ENCODE measurements at places on chromosomes 16 and 17. TPM values are rescaled to one million over a fixed set of nuclear protein-coding genes. Genes with fewer than 3 reads are reported as not detected.
A peak's percentile ranks its signal among the peaks of the same experiment; 100 is the strongest.

PIRT gene
- total RNA-seq: not detected

PRSS36 gene
- total RNA-seq: 9.8 TPM

CA4 gene
- total RNA-seq: 342 TPM

KLHL10 gene
- not detected for total RNA-seq

TMEM88 gene
- total RNA-seq: 8.1 TPM

LGALS9C gene
- total RNA-seq: 60.7 TPM

FBXW10B gene
- 0.82 TPM for total RNA-seq

ATP2A1 gene
- total RNA-seq: 1.1 TPM

RHBDL1 gene
- 10.2 TPM for total RNA-seq

ZG16 gene
- 1,268 TPM for total RNA-seq

STH gene
- not detected for total RNA-seq

CPHXL2 gene
- total RNA-seq: not detected

ARL5C gene
- total RNA-seq: not detected

RDM1 gene
- not detected for total RNA-seq

DNA sequence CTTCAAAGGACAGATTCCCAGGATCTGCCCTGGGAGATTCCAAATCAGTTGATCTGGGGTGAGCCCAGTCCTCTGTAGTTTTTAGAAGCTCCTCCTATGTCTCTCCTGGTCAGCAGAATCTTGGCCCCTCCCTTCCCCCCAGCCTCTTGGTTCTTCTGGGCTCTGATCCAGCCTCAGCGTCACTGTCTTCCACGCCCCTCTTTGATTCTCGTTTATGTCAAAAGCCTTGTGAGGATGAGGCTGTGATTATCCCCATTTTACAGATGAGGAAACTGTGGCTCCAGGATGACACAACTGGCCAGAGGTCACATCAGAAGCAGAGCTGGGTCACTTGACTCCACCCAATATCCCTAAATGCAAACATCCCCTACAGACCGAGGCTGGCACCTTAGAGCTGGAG, 840 bp upstream of the CDH5 start:
- peak; percentile 26 for DNase-seq

DNA sequence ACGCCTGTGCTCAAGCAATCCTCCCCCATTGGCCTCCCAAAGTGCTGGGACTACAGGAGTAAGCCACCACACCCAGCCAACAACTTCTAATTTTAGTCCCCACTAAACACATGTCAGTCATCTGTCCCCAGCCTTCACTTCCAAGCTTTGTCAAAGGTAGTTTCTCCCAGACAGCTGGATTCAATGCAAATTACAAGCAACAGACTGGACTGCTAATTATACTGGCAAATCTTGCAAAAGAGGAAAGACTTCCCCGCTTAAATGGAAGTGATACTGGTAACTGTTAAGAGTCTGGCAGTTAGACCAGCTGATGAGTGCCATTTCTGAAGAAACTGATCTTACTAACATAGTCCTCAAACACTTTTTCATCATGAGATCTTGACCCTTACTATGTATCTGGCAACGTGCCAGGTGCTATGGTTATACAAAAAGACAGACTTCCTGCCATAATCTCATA, 8.2 kb upstream of the GGA2 start:
- DNase-seq: no peak

- no peak for DNase-seq
These were observed 250.0 kb downstream of the KATNIP start for GRCh38 chr16:27799896-27800295.

GRCh38 chr17:44204441-44204882, 4.8 kb upstream of the ATXN7L3 start:
- DNase-seq: no peak

- DNase-seq: peak; percentile 87
These were observed 1.5 kb upstream of the MAF start for GRCh38 chr16:79601931-79602627.

DNA sequence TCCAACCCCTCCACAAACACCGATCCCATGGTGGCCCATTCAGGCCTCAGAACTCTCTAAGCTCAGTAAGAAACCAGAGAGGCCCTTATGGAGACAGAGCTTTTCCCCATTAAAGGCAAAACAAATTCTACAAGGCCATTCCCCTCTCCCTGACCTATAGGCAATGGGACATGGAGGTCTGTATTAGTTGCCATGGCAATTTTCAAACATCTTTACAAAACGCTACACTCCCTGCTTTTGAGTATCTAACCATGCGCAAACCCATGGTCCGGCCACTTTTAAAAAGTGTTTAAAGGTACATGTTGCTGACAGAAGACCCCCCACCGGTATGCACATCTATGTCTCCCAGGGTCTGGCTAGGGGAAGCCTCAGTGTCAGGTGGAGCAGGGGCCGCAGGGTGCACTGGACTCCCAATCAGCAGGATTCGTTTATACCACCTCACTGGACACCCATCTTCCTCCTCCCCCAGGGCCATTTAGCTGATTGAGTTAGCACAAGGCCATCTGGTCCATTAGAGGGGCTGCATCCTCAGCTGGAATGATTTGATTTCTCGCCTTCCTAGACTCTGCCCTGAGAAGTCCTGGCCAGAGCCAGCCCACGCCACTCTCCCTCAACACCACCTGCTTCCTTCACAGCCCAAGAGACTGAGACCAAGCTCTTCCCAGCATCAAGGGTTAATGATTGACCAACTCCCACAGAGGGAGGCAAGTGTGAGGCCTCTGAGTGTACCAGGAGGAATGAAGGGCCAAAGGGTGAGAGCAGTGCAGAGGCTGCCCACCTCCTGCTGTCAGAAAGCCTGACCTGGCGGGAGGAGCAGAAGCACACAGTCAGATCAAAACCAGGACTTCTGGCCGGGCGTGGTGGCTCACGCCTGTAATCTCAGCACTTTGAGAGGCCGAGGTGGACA, 10.9 kb downstream of the ACLY start:
- peak; percentile 18 for DNase-seq

DNA sequence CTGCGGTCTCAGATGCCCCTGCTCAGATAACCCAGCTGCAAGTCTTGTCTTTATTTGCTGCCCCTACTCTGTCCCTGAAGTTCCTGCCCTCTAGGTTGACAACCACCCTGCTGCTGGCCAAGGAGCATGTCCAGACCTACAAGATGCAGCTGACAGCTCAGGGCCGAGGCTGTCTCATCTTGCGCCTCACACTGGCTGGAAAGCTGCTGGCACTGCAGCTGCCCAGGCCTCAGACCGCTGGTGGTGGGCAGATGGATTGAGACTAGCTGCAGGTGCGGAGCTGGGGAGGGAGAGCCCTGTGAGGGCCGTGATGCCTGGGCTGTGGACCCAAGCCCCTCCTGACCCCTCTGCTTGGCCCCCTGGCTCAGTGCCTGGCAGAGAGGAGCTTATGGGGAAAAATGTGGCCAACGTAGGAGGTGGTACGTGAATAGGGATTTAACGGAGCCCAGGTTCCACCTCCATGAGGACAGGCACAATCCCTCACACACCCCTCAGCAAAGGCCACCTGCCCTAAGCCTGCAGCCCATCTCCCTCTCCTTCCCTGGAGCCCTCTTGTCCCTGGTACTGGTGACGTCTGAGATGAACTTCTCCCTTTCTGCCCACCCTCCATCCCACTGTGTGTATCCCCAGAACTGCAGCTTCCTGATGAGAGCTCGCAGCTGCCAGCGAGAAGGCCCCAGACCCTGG, 8.3 kb upstream of the GALK1 start:
- peak; percentile 14 for DNase-seq

- no peak for DNase-seq
These were observed 23.5 kb downstream of the SRCAP start for GRCh38 chr16:30722443-30722842.

GRCh38 chr17:30920683-30921543, 832 bp upstream of the ADAP2 start:
- no peak for DNase-seq

- DNase-seq: peak; percentile 83
These were observed 34.1 kb downstream of the MAP2K6 start for GRCh38 chr17:69448431-69449102.

- DNase-seq: no peak
These were observed 229.5 kb downstream of the FTO start for GRCh38 chr16:53933407-53933806.

DNA sequence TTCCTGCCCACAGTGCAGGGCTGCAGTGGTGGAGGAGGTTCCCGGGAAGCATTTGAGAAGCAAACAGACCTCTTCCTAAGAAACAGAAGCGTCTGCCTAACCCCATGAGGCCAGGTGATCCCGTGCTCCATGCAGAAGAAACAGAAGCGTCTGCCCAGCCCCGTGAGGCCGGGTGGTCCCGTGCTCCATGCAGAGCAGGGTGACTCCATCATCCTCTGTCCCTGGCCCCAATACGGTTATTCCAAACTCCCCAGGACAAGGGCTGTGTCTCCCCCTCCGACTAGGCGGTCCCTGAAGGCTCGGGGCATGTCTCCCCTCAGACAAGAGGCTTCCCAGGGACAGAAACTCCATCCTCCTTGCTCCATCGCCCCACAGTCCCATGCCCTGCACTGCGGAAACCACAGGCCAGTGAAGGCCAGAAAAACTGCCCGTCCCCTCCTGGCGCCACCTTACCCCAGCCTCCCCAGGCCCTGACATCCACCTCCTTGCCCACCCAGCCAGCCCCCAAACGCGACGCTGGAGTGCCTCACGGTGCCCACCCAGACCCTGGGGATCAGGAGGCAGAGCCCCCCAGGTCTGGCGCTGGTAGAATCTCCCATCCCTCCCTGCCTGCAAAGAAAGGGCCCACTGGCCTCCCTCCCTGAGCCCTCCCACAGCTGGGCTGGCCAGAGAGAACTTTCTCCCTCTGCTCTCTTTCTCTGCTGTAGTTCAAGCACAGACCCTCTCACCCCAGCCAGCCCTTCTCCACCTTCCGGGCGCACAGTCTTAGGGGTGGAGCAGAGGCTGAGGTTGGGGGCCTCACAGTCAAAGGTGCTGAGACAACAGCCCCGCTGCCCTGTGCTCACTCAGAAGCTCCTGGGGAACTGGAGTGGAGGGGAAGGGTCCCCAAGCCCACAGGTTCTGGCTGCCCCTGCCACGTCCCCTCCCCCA, 30.6 kb upstream of the KRT17 start:
- DNase-seq: no peak

DNA sequence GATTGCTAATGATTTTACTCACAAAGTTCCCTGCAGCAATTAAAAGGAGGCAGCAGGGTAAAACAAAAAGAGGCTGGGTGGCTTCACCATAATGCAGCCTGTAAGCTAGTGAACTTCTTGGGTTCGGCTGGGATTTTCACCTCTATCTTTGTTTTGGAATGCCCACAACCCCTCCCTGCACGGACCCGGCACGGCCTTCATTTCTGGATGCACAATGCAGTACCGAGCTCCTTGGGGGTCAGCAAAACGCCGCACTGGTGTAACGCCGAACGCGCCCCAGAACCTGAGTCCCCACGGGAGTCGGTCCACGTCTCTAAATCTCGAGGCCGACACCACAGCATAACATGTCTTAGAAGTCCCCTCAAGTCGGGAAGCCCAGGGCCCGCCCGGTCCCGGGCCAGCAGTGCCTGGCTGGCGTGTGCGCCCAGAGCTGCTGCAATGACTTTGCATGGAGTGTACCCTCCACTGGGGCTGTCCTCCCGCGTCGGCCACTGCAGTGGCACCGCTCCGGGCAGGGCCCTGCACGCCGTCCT, 759 bp downstream of the UBE2O start:
- peak; percentile 32 for DNase-seq

GRCh38 chr16:11685844-11686618, 17.8 kb downstream of the SNN start:
- no peak for DNase-seq

DNA sequence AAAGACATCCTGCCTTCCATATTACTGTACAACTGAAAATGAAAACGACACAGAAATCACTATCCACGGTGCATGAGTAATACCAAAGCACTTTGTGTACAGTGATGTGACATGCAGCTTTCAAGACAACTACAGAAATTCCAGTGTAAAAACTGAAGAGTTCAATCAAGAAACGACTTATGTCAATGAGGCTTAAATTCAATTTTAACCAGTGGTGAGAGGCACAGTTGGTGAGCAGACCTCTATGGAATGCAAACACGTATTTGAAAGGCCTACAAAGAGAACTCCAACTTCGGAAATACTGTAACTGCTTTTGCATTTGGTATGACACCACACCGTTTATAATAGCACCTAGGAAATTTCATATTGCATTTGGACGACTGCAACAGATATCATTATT, 87.6 kb downstream of the USP31 start:
- no peak for DNase-seq

DNA sequence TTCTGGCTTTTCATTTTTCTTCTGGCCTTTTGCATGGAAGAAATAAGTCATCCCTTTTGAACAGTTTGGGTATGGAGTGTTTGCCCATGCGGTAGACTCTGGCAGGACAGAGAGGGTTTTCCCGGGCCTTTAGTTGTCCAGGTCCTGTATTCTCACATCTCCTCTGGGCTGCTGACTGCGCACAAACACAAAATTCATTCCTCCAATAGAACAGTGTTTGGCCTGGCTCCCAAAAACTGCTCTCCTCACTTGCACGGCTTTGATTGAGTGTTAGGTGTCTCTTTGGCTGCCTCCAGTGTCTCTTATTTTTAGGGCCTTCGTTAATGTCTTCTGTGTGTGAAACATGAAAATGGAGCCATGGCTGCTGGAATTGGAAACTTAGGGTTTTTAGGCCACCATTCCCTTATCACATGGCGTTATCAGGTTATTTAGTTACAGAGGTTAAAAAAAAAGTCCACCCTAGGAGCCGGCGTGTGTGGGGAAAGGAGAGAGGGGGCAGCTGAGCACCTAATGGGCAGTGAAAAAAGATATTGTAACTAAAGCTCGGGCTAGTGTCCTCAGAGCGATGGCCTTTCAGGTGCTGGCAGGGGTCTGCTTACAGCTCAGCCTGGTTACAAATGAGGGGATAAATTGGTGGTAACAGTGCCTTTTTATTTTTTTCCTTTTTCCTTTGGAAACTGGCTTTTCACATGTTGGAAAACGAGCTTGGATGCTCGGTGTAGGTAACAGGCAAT, 47.3 kb downstream of the PRKCA start:
- no peak for DNase-seq

- peak; percentile 68 for DNase-seq
These were observed 179.3 kb upstream of the CIBAR2 start for GRCh38 chr16:85291302-85292148.

GRCh38 chr17:32020943-32021614, 13.9 kb downstream of the LRRC37B start:
- DNase-seq: no peak

- DNase-seq: peak; percentile 92
These were observed at the start of gene STAT5A for GRCh38 chr17:42287977-42288802. Gene STAT5A, plus strand, starts transcription at chr17:42288498. Its CDS starts 914 bp downstream, at chr17:42289412.

- DNase-seq: no peak
These were observed 484.7 kb downstream of the NPIPA7 start for GRCh38 chr16:16863672-16864071.

- DNase-seq: no peak
These were observed 21.5 kb downstream of the MYH11 start for GRCh38 chr16:15835136-15835878.

- DNase-seq: no peak
These were observed 9.6 kb downstream of the FTO start for GRCh38 chr16:53713403-53714204.
